ENCODE measurements at places on chromosomes 5 and 9.

DNA sequence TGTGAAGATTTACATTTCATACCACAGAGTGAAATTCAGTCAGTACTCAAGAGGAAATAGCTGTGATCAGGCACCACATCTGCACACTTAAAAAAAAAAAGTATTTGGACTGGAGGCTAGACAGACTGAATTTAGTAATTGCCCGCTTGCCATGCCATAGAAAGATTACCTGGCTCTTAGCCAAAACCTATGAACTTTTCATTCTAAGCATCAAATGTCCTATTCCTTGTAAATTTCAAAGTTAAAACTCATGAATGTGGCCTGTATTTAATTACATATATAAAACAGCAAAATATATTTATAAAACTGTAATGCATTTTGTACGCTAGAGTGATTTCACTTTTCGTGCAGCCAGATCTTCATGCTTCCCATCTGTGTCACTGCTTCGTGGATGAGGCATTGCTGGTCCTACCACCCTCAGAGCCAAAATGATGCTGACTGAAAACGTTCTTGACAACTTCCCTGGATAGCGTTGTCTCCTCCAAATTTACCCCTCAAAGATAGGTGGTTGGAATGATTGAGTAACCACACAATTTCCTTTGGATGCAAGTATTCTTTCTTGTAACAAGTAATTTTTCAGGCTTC, 447.9 kb upstream of the SGCD start:
- no peak for DNase-seq

DNA sequence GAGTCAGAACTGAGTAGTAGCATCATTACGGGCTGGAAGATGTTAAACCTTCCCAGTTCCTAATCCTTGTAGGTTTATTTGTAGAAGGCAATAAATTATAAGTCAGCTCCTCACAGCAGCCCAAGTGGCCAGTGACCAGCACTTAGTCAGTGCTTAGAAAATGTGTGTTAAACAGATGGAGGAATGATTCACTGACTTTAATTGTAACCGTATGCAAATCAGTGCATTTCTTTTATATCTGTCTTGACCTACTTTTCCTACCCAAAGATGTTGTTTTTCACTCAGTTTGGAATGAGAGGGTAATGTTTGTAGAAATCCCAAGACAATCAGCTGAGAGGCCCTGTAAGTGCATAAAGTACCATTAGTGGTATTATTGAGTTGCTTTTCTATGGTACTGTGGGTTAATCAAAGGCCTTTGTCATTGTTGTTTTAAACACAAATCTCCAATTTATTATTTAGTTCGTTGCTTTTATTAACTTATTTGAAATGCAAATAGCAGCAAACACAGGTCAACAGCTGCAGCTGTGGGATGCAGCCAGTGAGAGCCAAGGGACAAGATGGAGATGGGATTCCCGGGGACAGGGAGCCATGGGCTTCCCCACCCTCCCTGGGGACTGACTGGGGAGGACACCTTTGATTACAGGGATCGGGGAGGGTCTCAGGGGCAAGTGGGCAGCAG, 49.8 kb downstream of the MAP1B start:
- peak; percentile 35 for DNase-seq

- DNase-seq, result peak; percentile 78
Observed at GRCh38 chr5:90553711-90554110, 4.9 kb upstream of the ADGRV1 start.

DNA sequence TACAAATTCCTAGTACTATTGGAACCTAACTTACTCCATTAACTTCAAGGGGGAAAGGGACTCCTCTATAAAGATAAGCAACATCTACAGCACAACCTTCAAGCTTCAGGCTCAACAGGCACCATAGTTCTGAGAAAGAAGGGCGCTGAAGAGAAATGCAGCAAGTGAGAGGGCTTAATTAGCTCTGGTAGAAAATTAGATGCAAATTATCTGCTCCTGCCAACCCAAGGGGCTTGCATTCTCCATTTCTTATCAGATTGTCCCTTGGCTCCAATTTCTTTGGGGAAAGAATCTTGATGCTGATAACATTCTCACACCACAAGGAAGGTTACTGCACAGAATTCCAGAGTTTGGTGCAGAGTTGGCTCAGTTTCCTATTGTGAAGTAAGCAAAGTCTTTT, 214.6 kb downstream of the GABRG2 start:
- DNase-seq, result no peak

- DNase-seq, result no peak
Observed at GRCh38 chr5:109998726-109999125, 309.0 kb downstream of the MAN2A1 start.

DNA sequence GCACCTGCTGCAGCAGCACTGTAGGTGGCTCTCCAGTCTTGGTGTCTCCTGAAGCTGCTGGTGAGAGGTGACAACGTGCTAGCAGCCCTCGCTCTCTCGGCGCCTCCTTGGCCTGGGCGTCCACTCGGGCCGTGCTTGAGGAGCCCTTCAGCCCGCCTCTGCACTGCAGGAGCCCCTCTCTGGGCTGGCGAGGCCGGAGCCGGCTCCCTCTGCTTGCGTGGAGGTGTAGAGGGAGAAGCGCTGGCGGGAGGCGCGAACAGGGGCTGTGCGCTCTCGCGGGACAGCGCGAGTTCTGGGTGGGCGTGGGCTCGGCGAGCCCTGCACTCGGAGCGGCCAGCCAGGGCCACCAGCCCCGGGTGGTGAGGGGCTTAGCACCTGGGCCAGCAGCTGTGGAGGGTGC, 62.2 kb upstream of the CNOT6 start:
- no peak for DNase-seq

DNA sequence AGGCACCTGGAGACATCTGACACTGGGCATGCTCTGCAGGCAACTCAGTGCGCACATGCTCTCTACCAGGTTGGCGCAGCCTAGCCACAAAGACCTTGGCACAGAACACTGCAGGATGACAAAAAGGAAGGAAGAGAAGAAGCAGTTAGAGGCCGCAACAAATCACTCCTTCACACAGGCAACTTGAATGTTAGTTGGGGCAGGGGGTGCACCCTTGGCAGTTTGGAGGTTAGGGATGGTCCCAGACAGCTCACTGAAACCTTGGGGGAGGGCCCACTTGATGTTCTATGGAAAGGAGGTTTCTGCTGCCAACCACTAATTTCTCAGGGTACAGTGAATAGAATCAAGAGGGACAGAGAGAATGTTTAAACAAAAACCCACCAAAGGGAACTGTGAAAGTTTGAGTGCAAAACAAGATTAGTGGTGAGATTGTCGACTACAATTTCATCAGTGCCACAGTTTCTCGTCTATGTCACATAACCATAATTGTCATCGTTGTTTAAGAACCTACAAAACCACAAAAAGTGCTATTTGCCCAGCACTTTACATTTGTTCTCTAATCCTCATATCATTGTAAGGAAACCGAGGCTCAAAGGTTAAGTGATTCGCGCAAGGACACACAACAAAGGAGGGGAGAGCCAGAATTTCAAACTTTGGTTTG, 48.7 kb downstream of the FBXW11 start:
- DNase-seq, result peak; percentile 33

DNA sequence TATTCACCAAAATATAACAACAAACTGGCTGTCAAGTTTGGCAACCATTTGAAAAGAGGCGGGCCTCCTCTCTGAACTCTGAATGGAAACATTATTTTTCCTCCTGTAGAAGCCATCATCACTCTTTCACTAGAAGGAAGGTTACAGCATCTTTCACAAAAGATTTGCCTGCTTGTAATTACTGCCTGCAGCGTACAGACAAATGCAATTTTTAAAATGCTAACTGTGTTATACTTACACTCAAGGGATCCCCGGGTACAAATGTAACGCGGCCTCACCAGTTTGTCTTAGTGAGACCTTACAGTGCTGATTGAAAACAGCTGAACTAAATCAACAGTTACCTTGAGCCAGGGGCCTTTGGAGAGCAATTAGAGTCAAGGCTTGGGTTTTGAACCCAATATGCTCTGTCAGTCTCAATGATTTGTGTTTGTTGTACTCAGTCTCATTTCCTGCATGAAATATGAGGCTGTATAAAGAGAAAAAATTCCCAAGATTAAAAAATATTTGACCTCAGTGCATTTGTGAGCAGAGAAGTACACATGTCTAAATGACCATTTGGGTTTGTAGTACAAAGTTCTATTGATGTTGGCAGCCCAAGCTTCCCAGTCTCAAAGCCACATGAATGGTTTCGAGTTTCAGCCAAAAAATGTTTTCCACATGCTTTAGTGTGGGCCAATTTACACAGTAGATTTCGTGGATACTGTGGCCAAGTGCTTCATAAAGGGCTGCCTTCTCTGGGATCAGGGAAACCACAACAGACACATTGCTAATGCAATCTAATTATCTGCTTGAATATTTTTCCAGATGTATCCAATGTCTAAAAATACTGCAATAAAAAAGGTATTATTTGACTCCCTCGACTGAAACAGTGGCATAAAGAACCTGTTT, 500.0 kb downstream of the SPATA31D1 start:
- no peak for DNase-seq

GRCh38 chr5:176538230-176538988, 1.2 kb upstream of the RNF44 start:
- DNase-seq, result no peak

All from bronchial epithelial cell (primary cell).